MV-4-11 (cell line): ENCODE measurements at places on chromosomes 6 and 20.

GRCh38 chr6:66848244-66848953 is 1141.4 kb upstream of the EYS start:
- no peak for DNase-seq

DNA sequence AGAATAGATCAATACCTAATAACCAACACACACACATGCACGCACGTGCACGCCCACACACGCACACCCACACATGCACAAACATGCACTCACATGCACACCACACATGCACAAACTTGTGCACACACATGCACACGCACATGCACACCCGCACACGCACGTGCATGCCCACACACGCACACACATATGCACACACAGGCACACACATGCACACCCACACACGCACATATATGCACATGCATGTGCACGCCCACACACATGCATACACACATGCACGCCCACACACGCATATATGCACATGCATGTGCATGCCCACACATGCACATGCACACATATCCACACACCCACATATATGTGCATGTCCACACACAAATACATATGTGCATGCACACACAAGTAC is 26.2 kb upstream of the CHRNA4 start:
- DNase-seq, result no peak

DNA sequence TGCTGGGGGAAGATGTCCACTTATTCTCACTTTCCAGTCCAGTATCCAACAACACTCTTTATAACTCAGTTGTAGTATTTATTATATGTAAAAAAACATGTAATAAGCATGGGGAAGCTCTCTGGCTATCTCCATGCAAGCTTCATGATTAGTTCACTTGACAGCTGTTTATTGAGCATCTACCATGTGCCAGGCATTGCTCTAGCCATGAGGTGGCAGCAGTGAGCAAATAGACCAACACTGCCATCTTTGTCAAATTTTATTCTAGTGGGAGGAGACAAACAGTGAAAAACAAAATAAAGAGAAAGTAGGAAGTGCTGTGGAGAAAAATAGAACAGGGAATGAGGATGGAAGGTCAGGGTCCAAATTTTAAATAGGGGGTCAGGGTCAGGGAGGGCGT is 131.8 kb downstream of the CFAP61 start:
- peak; percentile 60 for DNase-seq

GRCh38 chr20:1888796-1889463 is 6.3 kb upstream of the SIRPA start:
- peak; percentile 88 for DNase-seq

DNA sequence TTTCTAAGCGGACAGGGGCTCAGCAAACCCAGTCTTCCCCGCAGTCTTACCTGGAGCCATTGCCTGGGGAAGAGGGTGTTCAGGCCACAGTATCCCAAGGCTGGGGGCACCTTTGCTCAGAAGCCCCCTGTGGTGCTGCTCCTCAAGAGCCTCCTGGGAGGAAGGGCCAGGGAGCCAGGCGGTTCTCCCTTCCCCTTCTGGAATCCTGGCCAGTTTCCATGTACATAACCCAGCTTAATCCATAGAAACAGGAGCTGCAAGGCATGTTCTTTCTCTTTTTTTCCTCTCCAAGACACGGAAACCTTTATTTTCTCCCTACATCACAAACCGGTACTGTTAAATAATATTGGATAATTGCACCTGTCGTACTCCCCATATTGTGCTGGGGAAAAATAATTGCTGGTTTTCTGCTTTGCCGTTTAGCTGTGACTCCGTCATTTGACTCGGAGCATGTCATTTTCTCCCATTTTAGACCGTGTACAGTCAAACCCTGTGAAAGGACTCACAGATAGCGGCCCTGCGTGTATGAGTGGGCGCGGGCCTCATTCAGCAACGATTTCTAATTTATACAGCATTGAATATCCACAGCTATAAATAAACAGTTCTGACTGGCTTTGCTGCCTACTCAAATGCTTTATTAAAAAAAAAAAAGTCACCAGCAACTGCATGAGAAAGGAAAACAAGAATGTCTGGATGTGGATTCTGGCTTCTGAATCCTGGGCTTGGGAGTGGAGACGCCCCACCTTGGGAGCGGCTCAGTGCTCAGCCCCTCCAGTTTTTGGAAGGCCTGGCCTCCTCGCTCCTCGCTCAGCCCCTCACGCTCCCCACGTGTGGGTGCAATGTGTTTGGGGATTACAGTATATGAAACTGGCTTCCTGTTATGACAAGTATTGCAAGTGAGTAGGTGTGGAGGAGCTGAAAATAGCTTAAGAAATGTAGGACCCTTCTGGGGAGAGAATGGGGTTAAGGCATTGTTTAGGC is 67.3 kb downstream of the ADTRP start:
- DNase-seq, result peak; percentile 38

DNA sequence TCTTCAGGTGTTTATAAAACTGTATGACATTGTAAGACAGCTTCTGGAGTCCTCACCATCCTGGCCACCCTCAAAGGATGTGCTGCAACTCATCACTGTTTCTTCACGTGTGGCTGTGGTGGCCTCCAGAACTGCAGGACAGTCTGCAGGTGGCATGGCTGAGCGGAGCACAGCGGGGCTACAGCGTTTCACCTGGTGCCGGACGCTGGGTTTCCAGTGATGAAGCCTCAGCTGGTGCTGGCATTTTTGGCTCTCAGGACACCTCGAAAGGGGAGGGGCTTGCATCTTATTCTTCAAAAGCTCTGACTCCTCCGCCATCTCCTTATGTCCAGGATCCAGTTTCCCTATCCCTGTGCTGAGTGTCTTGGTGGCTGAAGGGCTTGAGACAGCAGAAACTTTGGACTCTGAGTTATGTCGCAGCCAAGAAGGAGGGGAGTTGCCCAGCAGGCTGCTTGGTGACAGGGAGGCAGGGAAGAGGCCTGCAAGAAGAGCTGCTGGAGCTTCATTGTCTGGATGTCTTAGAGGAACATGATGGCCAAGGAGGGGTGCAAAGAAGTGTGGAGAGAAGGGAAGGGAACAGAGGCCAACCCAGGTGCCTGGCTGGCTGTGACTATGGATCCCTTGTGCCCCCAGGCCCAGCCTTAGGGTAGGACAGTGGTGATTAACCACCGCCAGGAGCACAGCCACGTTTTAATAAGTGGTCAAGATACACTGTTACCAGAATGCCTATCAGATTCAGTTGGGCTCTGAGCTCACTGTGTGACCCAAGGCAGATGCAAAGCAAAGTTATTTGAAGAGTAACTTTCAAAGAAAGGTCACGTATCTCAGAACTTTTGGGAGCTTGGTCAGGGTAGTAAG is 58.7 kb downstream of the GTF2H5 start:
- DNase-seq, result no peak

GRCh38 chr6:33195304-33196165 is 3.3 kb upstream of the COL11A2 start:
- DNase-seq, result no peak

DNA sequence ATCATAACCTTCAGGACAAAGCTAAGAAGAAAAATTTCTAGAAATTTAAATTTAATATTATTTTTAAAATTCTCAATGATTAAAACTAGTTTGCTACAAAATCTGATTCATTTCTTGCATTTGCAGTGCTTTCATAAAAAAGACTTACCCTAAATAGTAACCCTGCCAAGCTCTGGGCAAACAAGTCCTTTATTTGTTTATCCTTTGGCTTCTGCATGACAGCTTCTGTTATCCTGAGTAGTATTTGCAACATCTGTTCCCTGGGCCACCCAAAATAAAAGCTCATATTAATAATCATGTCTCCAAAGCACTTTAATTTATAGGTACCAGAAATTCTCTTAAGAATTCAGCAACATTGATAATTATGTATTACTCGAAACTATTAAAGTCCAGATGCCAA is 101.3 kb downstream of the RALGAPA2 start:
- no peak for DNase-seq

DNA sequence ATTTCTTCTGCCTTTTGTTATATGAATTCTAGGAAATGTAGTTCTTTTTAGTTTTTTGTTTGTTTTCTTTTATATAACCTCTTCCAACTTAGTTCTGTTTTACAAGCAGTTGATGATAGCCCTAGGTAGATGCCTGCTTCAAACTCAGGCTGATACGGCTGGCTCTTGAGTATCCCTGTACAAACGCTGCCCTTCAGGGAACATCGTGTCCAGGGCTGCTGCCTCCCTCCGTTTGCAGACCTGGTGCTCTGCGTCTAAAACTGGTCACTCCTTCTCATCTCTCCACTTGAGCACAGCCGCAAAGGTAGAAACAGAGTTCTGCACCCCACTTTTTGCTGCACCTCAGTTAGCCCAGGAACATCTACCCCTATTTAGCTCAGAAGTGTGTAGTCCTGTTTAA is 310.1 kb downstream of the PRL start:
- DNase-seq, result no peak

GRCh38 chr6:141963543-141964295 is 169.0 kb upstream of the GJE1 start:
- DNase-seq, result no peak

- DNase-seq, result peak; percentile 47
Measured at GRCh38 chr6:22470454-22471131, 98.8 kb upstream of the HDGFL1 start.

- no peak for DNase-seq
Measured at GRCh38 chr6:141464490-141464889, 668.2 kb upstream of the GJE1 start.

- peak; percentile 46 for DNase-seq
Measured at GRCh38 chr6:33312361-33313104, 1.3 kb downstream of the TAPBP start.

- DNase-seq, result no peak
Measured at GRCh38 chr6:156866220-156867015, 89.2 kb downstream of the ARID1B start.
